ENCODE measurements at places on chromosomes 11 and 22.

DNA sequence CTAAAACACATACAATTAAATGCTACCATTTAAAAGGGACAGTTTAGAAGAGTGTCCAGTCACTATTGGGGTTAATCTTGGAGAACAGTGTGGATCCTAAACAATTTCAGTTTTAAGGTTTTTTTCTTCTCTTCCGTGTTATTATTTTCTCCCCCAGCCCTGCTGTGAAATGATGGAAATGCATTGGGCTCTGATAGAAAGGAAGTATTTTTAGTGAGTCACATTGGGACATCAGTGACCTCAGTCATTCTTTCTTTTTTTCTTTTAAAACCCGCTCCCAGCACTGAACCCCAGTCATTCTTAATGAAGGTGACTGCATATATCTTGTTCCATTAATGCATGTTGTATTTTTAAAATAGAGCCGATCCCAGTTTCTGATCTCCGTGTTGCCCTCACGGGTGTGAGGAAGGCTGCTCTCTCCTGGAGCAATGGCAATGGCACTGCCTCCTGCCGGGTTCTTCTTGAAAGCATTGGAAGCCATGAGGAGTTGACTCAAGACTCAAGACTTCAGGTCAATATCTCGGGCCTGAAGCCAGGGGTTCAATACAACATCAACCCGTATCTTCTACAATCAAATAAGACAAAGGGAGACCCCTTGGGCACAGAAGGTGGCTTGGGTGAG is 93.2 kb upstream of the OR4B1 start:
- DNase-seq = no peak

- no peak for DNase-seq
Observed at GRCh38 chr22:49971232-49972162, 10.9 kb downstream of the PIM3 start.

DNA sequence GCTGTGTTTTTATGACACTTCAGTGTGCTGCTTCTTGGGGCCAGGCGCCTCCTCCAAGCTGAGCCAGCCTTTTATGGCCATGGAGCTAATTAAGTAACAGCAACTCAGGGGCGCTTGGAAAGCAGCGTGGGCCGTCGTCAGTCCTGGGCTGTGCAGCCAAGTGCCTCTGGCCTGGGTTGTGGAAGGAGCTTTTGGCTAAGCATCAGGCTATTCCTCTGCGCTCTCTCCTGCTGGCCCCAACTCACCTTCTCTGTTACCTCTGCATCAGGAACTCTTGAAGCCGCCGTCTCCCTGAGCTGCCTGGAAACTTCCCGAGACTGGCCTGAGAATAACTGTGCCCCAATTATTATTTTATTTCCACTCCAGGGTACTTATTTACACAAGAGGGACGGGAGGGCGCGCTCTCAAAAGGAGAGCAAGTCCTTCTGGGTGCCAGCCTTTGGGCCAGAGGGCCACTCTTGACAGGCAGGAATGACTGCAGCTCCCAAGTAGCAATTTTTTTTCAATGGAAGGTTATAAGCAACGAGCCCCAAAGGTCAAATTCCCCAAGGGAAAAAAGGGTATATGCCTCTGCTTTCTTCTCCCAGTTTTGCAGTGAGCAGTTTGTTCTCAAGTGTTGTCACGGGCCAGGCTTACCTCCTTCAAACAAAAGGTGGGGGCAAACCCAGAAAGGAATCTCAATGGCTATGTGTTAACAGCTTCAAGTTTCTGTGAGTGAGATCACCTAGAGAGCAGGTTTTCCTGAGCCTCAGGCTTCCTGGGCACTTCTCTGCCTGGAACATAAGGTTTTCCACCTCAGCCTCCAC is 38.5 kb upstream of the NAV2 start:
- no peak for DNase-seq

DNA sequence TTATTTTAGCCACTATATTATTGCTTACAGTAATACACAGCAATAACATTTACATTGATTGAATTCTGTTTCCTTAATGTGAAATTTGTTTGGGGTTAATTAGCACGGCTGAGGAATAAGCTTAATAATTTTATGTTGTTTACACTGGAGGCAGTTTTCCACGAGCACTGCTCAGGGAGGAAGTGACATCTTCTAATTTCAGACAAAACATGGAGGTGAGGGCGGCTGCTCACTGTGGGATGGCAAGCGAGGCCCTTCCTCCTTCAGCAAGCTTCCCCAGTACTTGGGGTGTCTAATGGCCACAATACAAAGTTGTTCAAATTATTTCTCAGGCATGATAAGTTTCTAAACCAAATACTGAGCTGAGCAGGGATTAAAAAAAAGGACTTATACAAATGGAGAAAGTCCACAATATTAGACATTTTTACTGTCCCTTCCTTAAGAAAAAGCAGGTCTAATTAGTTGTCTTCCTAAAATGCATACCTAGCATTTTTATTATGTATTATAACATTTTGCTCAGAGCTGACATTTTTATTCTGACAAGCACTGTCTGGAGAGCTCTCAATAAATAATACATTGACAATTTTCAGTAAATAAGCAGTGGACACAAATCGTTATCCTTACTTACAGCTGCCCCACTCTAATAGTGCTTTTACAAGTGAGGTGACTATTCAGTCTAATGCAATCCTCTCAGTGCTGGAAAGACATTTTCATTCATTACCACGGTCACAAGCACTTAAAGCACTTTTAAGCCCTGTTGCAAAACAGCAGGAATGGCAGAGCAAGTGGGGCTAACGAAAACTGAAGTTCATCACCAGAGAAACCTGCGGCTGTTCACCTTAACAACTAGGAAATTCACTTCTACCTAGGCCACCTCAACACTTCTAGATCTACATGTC is 56.2 kb downstream of the SOX6 start:
- DNase-seq = no peak

GRCh38 chr11:110339456-110340250 is 43.2 kb upstream of the RDX start:
- no peak for DNase-seq

- no peak for DNase-seq
Observed at GRCh38 chr11:32200136-32200847, 109.4 kb downstream of the RCN1 start.

GRCh38 chr11:133343951-133344350 is 188.3 kb downstream of the OPCML start:
- DNase-seq = no peak

GRCh38 chr22:38484244-38484643 is 16.3 kb downstream of the KDELR3 start:
- DNase-seq = no peak

DNA sequence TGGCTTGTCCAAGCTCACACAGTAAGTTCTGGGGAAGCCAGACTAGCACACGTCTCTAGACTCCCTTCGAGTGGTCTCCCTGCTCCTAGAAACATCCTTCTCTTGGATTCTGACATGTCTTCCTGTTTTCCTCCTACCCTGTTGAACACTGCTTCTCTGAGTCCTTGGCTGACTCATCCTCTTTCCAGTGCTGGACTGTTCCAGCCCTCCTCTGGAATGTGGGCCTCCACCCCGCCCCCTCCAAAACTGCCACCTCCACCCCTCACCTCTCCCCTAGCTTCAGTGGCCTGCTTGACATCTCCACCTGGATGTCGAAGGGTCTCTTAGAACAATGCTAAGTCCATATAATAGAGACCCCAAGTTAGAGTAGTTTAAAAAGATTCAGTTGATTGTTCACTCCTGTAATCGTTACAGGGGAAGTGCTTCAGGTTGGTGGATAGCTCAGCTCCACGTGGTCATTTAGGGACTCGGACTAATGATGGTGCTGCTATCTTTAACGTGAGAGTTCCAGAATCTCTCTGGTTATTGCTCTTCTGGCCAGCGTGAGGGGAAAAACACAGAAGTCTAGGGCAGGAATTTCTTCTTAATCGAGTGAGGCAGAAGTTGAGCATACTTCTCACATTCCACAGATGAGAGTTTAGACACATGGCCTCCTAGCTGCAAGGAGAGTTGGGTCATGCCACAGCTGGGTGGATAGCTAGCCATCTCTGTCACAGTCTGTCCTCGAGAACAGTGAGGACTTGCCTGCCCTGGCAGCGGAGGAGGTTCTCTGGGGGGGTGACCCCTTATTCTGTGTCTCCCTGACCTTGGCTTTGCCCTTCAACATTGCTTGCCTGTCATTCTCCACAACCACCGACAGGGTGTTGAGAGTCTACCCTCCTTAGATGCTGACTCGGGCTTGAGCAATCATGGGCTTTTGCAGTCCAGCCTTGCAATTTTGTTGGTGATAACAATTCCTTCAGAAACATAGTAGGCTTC is 4.7 kb upstream of the C11orf96 start:
- no peak for DNase-seq

DNA sequence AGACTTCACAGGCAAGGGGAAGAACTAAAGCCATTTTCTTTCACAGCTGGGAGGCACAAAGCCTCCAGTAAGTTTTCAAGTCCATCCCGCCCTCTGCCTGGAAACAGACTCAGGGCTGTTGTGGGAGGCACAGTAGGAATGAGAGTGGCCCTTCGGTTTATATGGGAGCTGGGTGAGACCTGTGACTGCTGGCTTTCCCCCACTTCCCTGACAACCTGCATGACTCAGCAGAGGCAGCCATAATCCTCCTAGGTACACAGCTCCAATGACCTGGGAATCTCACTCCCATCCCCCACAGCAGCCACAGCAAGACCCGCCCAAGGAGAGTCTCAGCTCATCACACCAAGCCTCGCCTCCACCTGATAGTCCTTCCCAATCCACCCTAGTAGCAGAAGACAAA is 12.1 kb upstream of the TMEM45B start:
- no peak for DNase-seq

DNA sequence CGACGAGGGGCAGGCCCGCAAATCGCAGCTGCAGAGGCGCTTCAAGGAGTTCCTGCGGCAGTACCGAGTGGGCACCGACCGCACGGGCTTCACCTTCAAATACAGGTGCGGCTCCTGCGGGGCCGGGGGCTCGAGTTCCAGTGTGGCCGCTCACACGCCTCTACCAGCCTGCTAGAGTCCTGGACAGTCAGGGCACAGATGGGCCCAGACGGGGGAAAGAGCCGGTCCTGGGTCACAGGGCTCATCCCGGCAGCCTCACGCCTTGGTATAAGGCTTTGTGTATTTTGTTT is 506 bp downstream of the MCM5 start:
- no peak for DNase-seq

GRCh38 chr11:40323241-40323640 is 1136.2 kb downstream of the LRRC4C start:
- no peak for DNase-seq

GRCh38 chr11:64793271-64794160 is 9.5 kb downstream of the MAP4K2 start:
- no peak for DNase-seq

DNA sequence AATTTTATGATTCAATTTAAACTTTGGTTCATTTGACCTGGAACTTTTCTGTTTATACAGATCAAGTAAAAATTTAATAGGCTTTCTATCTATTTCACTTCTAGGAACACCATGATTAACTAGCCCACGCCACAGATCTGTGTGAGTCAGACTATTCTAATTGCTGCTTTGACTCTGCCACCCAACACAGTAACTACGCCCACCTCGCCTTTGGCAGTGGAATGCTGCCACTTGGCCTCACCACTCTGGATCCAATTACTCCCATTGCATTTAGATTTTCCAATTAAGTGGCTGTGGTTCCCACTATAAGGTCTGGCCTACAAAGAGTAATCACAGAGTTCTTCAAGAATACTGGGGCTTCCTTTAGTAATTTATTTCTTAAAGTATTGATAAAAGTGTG is 46.6 kb upstream of the LIN7C start:
- no peak for DNase-seq

GRCh38 chr22:35616043-35616442 is 1.1 kb downstream of the MB start:
- DNase-seq = no peak

DNA sequence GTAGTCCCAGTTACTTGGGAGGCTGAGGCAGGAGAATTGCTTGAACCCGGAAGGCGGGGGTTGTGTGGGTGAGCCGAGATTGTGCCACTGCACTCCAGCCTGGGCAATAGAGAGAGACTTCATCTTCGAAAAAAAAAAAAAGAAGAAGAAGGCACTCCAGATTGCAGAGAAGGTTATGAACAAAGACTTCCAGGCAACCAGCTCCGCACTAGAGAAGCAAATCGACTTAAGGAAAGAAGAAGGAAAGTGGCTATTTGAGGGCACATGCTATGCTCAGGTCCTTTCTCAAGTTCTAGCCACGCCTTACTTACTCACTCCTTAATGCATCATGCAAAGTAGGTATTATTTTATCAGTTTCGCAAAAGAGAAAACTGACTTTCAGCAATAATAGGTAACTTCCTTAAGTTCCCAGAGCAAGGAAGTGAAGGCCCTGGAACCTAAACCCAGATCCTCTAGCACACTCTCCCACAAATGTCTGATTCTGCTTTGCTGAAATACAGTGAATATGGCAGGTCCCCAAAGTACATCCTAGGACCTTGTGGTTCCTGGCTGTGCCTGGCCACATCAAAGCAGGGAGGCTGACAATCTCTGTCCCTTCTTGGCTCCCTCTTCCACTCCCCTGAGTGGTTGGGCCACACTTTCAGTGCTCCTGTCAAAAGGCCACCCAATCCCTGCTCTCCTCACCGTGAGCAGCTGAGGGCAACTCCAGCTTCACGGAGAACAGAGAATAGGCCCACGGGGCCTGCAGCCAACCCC is 14.2 kb downstream of the CD3E start:
- DNase-seq = no peak

DNA sequence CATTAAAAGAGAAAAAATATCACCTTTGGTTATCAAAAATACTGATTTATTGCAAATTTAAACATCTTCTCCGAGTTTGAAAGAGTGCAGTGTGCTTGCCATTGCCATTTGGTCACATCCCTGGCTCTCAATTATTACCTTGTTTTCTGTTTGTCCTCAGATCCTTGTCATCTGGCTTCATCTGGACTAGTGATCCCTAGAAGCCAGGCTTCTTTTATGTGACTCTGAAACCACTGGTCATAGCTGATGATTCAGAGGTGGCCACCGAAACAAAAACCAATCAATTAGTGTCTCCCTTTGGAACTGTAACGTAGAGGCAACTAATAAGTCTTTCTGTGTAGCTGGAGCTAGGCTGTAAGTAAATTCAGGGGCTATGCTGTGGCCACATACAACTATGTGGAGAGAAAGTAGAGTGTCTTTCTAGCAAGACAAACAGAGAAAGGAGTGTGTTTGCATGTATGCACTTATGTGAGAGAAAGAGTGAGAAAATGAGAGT is 237.9 kb downstream of the LUZP2 start:
- no peak for DNase-seq

DNA sequence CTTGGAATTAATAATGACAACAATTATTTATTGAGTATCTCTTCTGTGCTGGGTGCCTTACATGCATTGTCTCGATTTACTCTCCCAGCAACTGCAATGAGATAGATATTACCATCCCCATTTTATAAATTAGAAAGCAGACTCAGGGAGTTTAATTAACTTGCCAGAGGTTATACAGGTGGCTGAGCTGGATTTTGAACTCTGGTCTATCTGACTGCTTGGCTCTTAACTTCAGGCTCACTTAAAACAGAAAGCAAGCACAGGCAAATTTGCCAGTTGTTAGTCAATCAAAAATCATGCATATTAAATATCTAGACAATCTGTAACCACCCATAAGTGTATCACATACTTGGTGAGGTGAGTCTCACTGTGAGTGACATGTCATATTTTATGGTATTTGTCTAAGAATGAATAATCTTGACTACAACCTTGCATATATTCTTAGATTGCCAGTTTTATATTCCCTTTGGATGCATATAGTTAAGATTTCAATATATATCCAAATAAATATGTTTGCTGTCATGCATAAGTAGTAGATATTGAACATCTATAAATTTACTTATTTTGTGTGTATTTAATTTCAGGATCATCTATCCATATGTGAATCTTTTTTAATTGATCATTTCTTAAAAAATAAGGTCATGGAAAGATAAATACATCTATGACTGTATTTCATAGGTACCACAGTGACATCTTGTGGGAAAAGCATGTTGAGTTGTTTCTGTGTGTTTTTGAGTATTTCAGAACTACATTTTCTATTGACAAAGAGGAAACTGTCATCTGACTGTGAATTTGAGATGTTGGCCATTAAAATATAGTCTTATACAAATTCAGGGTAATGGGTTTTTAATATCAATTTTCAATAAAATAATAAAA is 112.0 kb upstream of the ARHGAP42 start:
- no peak for DNase-seq
